Osteocyte (in vitro differentiated cells): ENCODE measurements at places on chromosomes 2 and 18. TPM values are rescaled to one million over a fixed set of nuclear protein-coding genes. Genes with fewer than 3 reads are reported as not detected.

The CNOT11 gene
- total RNA-seq = 31.4 and 36.8 TPM in 2 replicates

GRCh38 chr2:131041402-131042147 is 51.7 kb downstream of the FAM168B start:
- no peak overlapping the region for H3K27ac ChIP-seq
- no peak overlapping the region for H3K4me3 ChIP-seq
- H3K4me1 ChIP-seq = no peaks in the 10 kb centered on the region
- peak; percentile 53 for DNase-seq
- no peaks in the 10 kb centered on the region for H3K27me3 ChIP-seq

GRCh38 chr18:35851286-35851970 is 121.1 kb upstream of the RMP24 start:
- no peaks in the 10 kb centered on the region for H3K4me1 ChIP-seq
- H3K4me3 ChIP-seq = no peak overlapping the region
- H3K27ac ChIP-seq = no peak overlapping the region
- H3K27me3 ChIP-seq = peaks cover 13% of the 10 kb centered on the region
- no peaks in the 10 kb centered on the region for H3K36me3 ChIP-seq

GRCh38 chr2:17822445-17823117 is 6.3 kb downstream of the MSGN1 start:
- no peak overlapping the region for H3K4me3 ChIP-seq
- no peak for DNase-seq
- H3K4me1 ChIP-seq = no peaks in the 10 kb centered on the region

- no peak overlapping the region for H3K27ac ChIP-seq
- no peaks in the 10 kb centered on the region for H3K36me3 ChIP-seq
- H3K4me3 ChIP-seq = no peak overlapping the region
- no peak for DNase-seq
- no peaks in the 10 kb centered on the region for H3K27me3 ChIP-seq
These were observed 31.3 kb upstream of the SSB start for GRCh38 chr2:169767243-169767888.

DNA sequence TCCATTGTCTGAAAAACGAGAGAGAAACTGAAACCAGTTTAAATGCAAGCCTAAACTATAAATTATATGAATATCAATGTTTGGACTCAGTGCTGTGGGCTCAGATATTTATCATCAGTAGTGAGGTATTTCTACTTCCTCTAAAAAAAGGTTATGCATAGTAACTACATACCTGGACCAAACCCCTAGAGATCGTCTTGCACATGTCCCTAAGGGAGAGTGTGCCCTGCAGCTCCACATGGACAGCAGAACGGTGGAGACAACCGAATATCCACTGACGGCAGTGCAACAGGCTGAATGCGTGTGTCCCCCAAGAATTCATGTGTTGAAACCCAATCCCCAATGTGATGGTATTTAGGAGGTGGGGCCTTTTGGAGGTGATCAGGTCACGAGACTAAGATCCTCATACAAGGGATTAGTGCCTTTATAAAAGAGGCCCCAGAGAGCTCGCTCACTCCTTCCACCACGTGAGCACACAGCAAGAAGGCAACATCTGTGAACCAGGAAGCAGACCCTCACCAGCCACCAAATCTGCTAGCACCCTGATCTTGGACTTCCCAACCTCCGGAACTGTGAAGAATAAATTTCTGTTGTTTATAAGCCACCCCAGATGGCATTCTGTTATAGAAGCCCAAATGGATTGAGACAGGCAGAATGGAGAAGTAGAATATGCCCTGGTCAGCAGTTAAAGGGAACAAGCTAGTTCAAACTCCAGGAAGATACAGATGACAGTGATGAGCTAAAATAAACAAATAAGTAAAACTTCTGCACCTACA is 208.4 kb downstream of the ANAPC1 start:
- H3K36me3 ChIP-seq = no peaks in the 10 kb centered on the region
- no peak overlapping the region for H3K4me3 ChIP-seq
- H3K4me1 ChIP-seq = peaks cover 28% of the 10 kb centered on the region
- no peaks in the 10 kb centered on the region for H3K27me3 ChIP-seq

DNA sequence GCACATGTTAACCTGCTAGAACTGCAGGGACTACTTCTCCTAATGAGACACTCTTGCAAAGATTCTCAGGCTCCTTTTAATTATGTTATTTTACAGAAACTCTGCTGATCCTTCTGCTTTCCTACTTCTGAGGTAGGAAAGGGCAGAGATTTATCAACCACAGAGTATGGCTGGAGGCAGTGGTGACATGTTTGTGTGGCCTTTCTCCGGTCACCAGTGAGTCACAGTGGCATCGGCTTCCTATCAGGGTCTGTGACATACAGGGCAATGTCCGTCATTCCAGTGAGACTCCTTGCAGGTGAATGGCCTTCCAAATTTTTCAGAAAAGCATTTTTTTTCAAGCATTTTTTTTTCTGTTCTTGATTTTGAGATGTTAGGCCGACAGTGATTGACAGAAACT is 180.7 kb upstream of the LYPD1 start:
- DNase-seq = no peak
- H3K27me3 ChIP-seq = peaks cover 2% of the 10 kb centered on the region
- no peak overlapping the region for H3K27ac ChIP-seq
- no peaks in the 10 kb centered on the region for H3K4me1 ChIP-seq

GRCh38 chr2:240727913-240728312 is 36.2 kb downstream of the AQP12A start:
- H3K36me3 ChIP-seq = no peaks in the 10 kb centered on the region
- no peak for DNase-seq
- H3K27me3 ChIP-seq = peaks cover 10% of the 10 kb centered on the region
- no peak overlapping the region for H3K4me3 ChIP-seq
- H3K27ac ChIP-seq = no peak overlapping the region
- H3K4me1 ChIP-seq = no peaks in the 10 kb centered on the region
